ENCODE measurements at places on chromosomes 2 and 18.
A peak's percentile ranks its signal among the peaks of the same experiment; 100 is the strongest.

DNA sequence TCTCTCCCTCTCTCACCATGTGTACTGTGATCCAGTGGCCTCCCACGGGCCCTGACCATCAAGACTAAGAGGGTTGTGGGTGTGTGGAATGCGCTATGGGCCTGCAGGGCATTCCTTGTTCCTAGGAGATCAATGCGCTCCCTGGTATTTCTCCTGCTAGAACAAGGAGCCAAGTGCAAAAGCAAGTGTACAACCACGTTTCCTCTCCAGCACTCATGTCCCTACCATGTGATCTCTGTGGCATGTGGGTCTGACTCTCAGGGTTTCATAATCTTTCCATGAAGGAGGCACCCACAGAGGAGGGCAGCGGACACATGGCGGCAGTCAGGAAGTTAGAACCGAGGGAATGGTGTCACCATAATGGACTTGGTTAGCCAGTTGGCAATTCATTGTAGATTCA lies 91.4 kb downstream of the MAPK4 start:
- peak; percentile 9 for DNase-seq

GRCh38 chr2:26671691-26672090 lies 20.8 kb upstream of the KCNK3 start:
- DNase-seq, result no peak

DNA sequence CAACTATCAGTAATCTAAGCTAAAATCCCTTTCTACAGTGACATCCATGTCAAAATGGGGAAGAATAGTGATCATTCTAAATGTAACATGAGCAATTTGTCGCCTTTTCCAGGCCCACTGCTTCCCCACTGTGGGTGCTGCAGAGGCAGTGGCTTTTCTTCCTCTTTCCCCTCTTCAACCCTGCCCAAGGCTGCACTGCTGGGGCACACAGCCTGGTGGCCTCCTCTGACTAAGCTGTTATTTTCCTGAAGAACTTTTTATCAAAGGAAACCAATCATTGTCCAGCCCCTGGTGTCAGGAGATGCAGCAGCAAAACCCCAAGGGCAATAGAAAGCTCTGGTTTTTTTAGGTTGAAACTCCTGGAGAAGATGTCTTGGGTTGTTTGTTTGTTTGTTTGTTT lies 117.6 kb upstream of the KLF7 start:
- DNase-seq, result peak; percentile 25

- DNase-seq, result no peak
Observed at GRCh38 chr2:163687217-163687616, 48.6 kb downstream of the FIGN start.

DNA sequence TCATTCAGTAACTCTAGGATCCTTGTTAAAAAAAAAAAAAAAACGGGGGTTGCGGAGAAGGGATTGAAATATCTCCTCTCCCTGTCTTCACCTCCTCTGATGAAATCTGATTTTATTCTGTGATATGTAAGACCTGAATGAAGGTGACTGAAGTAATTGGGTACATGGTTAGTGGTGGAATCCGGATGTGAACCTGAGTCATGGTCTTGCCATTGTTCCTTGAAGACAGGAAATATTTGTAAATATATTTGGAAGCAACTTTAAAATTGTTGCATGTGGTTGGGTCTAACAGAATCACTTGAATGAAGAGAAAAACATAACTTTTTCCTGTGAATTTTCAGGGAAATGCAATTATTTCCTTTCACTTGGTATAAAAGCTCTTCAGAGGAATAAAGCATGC lies 3.0 kb upstream of the IL1A start:
- DNase-seq, result no peak

GRCh38 chr2:7691961-7692656 lies 774.9 kb downstream of the RNF144A start:
- DNase-seq, result peak; percentile 83

GRCh38 chr2:158388159-158388558 lies 68.4 kb downstream of the CCDC148 start:
- no peak for DNase-seq

- DNase-seq, result peak; percentile 64
Observed at GRCh38 chr2:223197046-223197445, 145.1 kb downstream of the KCNE4 start.

GRCh38 chr2:86703704-86704361 lies 16.3 kb upstream of the RMND5A start:
- no peak for DNase-seq

GRCh38 chr2:205895981-205896655 lies 189.9 kb downstream of the INO80D start:
- DNase-seq, result no peak

- DNase-seq, result peak; percentile 91
Observed at GRCh38 chr2:144703852-144704708, 184.2 kb upstream of the ZEB2 start.

GRCh38 chr2:36394804-36395203 lies 39.2 kb downstream of the CRIM1 start:
- no peak for DNase-seq

GRCh38 chr18:40407909-40408308 lies 1547.1 kb upstream of the PIK3C3 start:
- peak; percentile 63 for DNase-seq

DNA sequence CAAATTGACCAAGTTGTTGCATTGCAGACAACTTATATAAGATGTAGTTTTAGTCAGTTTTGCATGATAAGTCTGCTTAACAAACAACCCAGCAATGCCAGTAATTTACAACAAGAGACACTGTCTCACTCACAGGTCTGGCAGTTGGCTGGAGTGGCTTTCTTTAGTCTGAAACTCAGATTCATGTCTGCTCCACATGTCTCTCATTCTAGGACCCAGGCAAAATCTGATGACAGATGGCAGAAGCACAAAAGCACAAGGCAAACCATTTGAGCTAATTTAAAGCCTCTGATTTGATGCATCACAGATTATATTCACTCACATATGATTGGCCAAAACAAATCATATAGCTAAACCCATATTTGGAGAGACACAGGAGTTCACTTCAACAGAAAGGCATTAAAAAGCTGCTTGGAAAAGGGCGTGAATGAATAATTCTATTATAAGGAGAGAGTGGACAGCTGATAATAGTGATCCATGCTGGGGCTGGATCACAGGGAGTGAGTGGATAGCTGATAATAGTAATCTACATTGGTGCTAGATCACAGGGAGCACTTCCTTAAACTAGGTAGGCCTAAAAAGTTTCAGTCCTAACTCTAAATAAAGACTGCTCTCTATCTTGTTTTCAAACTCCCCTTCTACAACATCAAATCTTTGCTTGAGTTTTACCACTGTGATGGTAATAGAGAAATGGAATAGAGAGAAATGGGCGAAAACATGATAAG lies 593.2 kb upstream of the ZNF804A start:
- no peak for DNase-seq

DNA sequence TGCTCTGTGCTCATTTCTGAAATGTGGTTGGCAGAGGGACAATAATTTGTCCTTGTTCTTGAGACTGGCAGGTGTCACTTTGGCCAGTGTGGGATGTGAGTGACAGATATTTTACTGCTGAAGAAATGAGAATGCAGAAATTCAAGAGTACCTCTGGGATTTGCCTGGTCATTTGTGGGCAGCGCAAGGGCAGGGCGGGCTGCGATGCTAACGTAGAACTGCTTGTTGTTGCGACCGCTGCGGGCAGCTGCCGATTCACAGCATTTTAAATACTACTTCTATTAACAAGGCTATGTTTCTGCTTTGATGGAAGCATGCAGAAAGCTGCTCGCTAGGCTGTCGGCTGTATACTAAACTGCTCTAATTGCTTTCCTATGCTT lies 268.6 kb downstream of the FIGN start:
- DNase-seq, result no peak

DNA sequence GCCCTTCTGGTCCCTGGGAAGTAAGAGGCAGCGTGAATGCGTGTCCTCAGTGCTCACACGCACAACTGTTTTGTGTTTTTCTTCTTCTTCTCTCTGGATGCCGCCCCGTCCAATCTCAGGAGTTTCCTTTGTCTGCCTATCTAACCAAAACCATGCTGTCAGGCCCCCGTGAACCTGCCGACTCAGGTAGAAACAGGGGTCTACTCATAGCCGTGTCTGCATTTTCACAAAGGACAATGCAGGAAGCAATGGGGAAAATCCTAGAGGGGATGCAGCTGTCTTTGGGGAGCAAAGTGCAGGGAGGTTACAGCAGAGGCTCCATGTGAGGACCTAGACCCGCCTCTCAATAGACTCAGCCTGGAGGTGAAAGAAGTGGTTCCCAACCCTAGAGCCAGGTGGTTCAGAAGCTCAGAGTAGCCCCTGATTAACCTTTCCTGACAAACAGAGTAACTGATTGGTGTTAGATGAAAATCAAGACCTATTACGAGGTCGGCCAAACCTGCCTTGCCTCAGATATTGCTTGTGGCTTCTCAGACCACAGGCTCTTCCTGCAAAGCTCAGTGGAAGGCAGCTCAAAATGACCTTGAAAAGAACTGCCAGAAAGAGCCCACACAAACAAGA lies 49.3 kb downstream of the CD226 start:
- peak; percentile 70 for DNase-seq

DNA sequence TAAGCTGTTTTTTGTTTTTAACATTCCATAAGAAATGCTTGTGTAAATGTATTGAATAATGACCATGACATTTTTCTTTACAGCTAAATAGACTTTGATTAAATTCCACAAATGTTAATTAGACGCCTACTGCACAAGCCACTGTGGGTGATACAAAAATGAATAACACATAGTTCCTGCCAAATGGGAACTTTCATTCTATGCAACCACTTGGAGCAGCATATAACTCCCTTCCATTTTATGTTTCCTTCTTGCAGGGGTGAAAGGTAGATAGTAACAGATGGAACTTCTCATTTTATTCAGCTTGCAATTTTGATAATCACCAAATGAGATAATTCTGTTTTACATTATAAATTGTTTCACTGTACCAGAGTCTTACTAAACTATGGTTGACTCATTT lies 70.0 kb upstream of the THUMPD2 start:
- no peak for DNase-seq

DNA sequence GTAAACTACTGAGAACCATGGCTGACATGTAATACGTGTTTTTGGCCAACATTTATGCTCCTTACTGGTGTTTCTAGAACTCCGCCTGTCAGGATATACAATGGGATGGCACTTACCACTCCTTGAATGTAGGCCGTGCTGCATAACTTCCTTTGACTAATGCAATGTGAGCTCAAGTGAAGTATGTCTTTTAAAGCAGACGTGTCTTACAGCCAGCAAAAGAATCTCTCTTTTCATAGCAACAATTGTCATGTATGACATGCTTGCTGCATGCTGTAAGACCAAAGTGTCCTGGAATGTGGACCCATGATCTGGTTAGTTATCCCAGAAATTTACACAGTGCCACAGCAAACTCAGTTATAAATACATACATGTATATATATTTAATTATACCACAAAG lies 1202.7 kb upstream of the PIK3C3 start:
- DNase-seq, result no peak

- DNase-seq, result no peak
Observed at GRCh38 chr2:79000008-79000576, 25.4 kb upstream of the REG3G start.

DNA sequence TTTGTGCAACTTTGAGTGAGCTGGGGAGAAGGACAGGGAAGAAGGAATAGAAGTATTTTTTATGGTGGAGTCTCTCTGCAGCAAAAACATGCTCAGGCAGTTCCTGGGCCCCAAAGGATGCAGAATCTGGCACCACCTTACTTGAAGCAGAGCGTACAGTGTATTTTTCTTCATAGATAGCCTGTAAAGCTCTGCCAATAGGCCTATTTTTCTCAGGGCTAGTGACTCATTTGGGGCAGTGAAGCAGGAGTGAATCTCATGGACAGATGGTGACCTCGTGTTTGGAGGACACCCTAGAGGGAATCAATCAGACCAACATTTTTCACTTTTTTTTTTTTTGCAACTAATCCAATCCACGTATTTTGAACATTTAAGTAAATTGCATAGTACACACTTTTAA lies 268.1 kb upstream of the CXCR4 start:
- DNase-seq, result no peak

DNA sequence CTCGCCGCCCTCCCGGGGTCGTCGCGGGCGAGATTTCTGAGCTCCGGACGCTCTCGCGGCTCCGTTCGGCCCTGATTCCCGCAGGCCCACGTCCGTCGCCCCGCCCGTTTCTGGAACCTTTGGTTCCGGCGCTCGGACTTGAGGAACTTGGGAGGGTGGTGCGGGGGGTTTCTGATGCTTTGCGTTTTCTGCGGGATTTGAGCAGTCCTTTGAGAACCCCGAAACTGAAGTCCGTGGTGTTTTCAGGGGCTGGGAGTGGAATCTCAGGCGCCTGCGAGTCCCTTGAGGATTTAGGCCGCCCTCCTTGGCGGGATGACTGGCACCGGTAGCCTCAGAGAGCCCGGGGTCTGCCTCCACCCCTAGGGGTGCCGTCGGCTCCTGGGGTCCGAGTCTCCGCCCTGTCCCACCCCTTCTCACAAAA lies 336 bp downstream of the THNSL2 start:
- DNase-seq, result no peak

- no peak for DNase-seq
Observed at GRCh38 chr2:101951296-101951695, 40.5 kb upstream of the IL1R2 start.

DNA sequence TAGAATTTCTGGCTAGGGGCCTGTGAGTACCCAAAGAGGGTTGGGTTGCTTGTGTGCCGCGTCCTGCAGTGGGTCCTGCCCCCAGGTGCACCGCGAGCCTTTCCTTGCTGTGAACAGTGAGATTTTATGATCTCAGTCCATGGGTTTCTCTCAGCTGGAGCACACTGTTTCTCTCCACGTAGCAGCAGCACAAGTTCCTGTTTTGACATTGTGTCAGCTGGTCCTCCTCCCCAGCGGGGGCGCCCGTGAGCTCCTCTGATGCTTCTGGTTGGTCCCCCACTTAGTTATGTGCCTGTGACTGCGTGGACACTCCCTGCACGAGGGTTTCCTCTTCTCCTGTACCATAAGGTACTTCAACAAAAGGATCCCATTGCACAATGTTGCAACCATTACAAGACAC lies 29.8 kb downstream of the TSHZ1 start:
- DNase-seq, result no peak

DNA sequence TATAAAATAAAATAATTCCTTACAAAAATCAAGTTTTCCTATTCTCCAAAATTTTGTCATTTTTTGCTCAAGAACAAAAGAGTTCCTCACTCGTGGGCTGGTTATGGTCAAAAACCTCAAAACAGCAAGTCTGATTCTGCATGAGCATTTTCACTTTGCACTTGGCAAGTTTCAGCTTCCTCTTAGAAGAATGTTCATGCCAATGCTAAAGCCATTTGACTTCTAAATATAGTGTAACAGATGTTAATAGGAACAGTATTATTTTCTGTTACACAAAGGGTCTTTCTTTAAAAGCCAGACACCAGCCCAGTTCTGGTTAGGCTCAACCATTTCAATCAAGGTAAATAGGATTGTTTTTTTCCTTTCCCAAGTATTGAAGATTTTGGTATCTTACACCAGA lies 261.3 kb upstream of the CCDC68 start:
- no peak for DNase-seq

- peak; percentile 95 for DNase-seq
Observed at GRCh38 chr2:54722641-54723040, 821 bp upstream of the EML6 start.
